ENCODE measurements at places on chromosomes 4 and X.

- DNase-seq, result no peak
Observed at GRCh38 chr4:14562901-14563300, 439.4 kb upstream of the CPEB2 start.

- DNase-seq, result no peak
Observed at GRCh38 chrX:136166221-136166855, 19.0 kb downstream of the FHL1 start.

- DNase-seq, result no peak
Observed at GRCh38 chr4:152605641-152606335, 69.9 kb upstream of the FBXW7 start.

- no peak for DNase-seq
Observed at GRCh38 chr4:127203562-127204200, 429.1 kb upstream of the INTU start.

DNA sequence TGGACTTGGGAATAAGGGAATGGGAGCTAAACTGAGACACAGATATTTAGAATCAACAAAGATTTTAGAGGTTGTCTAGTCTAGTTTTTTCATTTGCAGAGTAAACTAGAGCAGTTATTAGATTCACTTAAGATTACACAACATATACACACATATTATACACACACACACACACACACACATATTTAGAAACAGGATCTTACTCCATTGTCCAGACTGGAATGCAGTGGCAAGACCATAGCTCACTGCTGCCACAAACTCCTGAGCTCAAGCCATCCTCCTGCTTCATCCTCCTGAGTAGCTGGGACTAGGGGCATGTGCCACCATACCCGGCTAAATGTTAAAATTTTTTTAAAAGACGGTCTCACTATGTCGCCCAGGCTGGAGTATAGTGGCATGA, 127.8 kb downstream of the TSPAN5 start:
- no peak for DNase-seq

GRCh38 chr4:102431608-102431961, 69.6 kb upstream of the NFKB1 start:
- no peak for DNase-seq

DNA sequence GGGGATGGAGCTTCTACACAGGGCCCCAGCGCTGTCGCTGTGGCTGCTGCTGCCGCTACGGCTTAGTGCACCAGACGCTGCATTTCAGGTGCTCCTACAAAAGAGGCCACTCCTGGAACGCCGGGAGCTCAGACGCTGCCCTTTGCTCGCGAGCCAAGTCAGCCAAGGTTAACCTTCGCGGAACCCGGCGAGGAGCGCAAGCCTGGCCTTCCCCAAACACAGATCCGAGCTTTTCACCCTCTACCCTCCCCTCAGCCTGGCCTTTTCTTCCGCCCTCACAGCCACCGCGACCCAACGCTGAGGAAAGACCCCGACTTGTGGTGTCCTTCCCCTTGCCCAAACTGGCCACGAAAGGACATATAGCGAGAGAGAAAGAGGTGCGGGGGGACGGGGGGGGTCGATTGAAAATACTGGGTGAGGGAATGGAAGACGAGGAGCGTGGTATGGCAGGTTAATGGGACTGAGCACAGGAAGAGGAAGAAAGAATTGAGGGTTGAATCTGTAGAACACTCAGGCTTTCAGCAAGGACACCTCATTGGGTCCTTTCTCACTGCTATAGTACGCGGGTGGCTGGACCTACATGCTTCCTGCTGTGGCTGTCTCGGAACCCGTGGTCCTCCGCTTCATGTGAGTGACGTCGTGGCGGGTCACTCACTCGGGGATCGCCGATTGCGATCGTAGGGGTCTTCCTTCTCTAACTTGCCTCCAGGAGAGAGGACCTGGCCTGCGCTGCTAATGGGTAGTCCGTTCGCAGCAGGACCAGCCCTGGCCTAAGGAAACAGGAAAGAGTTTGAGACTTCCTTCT, at the start of the genes AIMP1 and TBCK:
TSS of gene AIMP1 (plus strand) at position 583 of the 805 bp plus-strand sequence. CDS start 8,460 bp downstream, outside the sequence.
TSS of gene TBCK (minus strand) at position 242 of the 805 bp plus-strand sequence. CDS start 7,249 bp downstream, outside the sequence.
- peak; percentile 83 for DNase-seq

DNA sequence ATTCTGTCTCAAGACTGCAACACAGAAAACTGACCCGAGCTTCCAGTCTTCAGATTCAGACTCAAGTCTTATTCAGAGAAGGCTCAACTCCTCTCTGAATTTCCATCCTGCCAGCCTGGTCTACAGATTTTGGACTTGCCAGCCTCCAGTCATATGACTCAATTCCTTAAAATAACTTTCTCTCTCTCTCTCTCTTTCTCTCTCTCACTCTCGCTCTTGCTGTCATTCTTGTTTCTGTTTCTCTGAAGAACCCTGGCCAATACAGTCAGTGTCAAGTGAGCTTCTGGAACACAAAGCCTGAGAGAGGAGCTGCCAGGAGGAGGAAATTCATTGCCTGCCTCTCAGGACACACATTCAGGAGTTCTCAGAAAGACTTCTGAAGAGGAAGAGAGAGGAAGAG, 154.9 kb downstream of the PARM1 start:
- no peak for DNase-seq

DNA sequence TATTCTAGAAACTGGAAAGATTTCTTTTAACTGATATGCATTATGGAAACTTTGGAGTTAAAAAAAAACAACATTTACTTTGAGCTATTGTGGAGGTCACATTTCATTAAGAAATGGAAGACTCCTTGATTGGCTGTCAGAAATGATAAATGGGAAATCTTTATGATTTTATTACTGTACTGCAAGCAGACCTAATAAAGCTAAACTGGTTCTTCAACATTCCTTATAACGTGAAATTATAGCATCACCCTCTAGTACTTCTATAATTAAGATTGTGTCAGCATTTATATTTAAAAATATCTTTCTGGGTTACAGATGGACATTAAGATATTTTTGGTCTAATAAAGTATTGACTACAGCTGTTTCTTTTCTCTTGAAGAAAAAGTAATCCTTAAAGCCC, 213.8 kb upstream of the PACRGL start:
- DNase-seq, result no peak

- DNase-seq, result no peak
Observed at GRCh38 chrX:39936886-39937770, 160.6 kb downstream of the BCOR start.

GRCh38 chr4:155371432-155372043, 5.2 kb downstream of the MAP9 start:
- DNase-seq, result no peak

- DNase-seq, result no peak
Observed at GRCh38 chrX:78493180-78493579, 165.8 kb upstream of the CYSLTR1 start.

GRCh38 chrX:72568406-72569092, 4.1 kb downstream of the HDAC8 start:
- DNase-seq, result no peak

- no peak for DNase-seq
Observed at GRCh38 chrX:153525451-153525850, 8.0 kb downstream of the ATP2B3 start.

GRCh38 chr4:132513491-132513890, 635.6 kb upstream of the PCDH10 start:
- no peak for DNase-seq

GRCh38 chr4:111717921-111718320, 427.3 kb upstream of the FAM241A start:
- DNase-seq, result no peak

DNA sequence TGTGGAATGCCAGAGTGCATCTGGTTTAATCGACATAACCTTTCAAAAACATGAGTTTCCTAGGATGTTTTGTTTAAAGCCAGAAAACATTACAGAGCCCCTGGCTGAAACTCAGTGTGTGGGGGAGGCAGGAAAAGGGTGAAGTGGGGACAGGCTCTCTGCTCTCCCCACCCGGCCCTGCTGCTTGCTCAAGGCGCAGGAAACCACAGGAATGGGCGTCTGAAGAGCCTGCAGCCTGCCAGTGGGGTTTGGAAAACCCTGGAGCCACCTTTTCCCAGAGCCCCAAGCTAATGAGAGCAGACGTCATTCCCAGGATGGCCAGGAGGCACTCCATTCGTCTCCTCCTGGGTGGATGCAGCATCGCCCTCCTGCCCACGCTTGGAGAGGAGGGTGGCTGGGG, 240.6 kb downstream of the AFAP1 start:
- no peak for DNase-seq

DNA sequence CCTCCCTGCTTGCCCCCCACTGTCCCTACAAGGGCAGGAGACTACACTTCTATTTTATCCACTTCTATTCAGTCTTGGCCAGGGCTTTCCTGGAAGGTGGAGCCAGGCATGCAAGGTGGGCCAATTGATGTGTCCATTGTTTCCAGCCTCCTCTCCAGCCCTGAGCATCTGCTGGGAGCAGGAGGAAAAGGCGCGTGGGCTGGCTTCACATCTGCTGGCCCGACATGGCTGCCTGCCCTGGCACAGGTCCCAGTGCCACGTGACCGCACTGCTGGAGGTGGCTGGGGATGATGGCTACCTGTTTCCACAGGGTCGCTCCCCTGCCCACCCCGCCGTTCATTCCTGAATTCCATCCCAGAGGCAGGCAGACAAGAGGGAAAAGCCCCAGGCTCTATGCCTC, 247.7 kb downstream of the AFAP1 start:
- DNase-seq, result no peak
